SK-N-MC (cell line): ENCODE measurements at places on chromosomes 16 and 17.
A peak's percentile ranks its signal among the peaks of the same experiment; 100 is the strongest.

GRCh38 chr17:54863176-54863575 is 37.5 kb upstream of the TOM1L1 start:
- DNase-seq, result no peak

DNA sequence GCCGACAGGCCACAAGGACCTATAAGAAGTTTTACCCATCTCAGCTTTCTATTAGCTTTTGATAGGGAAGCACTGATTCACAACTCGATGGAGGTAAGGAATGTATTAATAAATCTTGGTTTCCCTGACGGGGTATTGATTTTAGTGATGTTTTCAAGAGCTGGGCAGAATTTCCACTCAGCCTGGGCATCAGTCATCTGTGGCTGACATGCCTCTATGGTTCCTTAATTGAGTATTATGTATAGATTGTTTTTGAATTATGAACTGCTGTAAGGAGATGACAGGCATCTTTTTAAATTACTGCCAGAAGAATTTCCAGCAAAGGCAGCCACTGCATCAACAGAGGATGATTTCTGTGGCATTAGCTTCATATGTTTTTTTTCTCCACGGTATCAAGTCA is 128.6 kb downstream of the CPPED1 start:
- no peak for DNase-seq

GRCh38 chr17:36545465-36546417 is 1.0 kb downstream of the GGNBP2 start:
- DNase-seq, result peak; percentile 77

GRCh38 chr17:263271-263670 is 81.8 kb upstream of the DOC2B start:
- no peak for DNase-seq

- DNase-seq, result no peak
Measured at GRCh38 chr16:81831722-81832126, 52.6 kb downstream of the PLCG2 start.

DNA sequence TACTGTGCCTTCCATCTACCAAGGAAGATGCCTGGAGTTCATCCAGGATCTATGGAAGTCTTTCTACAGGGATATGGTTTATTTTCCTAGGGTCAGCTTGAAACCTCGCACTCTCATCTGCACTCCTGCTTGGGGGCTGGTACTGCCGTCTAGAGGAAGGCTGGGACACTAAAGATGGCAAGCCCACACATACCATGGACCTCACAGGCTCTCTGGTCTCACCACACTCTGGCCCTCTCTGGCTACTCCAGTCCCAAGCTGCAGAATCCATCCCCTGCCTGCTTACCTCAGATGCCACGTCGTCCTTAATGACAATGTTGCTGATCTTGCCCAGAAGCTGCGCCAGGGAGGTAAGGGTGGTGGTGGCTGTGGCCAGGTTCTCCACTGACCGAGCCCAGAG is 2.1 kb upstream of the UNC119 start:
- DNase-seq, result no peak

DNA sequence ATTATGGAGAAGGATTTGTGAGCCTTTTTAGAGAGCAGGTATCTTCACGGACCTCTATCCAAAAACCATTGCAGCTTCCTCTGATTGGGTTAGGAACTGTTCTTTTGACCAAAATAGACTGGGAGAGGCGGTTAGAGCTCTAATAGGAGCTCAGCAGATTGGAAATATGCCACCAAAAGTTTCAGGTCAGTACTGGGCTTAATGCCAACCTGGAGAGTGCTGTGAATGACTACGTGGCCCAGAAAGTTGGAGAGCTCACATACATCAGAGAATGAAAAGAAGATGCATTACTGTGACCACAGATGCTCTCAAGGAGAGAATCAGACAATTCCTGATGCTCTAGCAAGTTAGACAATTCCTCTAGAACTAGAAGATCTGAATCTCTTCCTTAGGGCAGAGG is 86.5 kb downstream of the ABCA8 start:
- DNase-seq, result no peak

GRCh38 chr17:51275381-51275780 is 15.0 kb downstream of the UTP18 start:
- DNase-seq, result no peak

- no peak for DNase-seq
Measured at GRCh38 chr17:66115246-66115645, 76.7 kb downstream of the CEP112 start.

DNA sequence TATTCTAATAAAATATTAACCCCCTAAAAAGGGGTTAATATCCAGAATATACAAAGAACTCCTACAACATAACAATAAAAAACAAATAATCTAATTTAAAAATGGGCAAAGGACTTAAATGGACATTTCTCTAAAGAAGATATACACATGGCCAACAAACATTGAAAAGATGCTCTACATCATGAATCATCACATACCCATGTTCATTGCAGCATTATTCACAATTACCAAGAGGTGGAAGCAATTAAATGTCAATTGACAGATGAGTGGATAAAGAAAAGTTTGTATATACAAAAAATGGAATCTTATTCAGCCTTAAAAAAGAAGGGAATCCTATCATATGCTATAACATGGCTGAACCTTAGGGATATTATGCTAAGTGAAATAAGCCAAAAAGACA is 36.8 kb downstream of the CPD start:
- no peak for DNase-seq

- DNase-seq, result no peak
Measured at GRCh38 chr17:72710834-72711233, 381.7 kb downstream of the SLC39A11 start.

GRCh38 chr17:63735691-63736090 is 5.9 kb downstream of the STRADA start:
- DNase-seq, result no peak

DNA sequence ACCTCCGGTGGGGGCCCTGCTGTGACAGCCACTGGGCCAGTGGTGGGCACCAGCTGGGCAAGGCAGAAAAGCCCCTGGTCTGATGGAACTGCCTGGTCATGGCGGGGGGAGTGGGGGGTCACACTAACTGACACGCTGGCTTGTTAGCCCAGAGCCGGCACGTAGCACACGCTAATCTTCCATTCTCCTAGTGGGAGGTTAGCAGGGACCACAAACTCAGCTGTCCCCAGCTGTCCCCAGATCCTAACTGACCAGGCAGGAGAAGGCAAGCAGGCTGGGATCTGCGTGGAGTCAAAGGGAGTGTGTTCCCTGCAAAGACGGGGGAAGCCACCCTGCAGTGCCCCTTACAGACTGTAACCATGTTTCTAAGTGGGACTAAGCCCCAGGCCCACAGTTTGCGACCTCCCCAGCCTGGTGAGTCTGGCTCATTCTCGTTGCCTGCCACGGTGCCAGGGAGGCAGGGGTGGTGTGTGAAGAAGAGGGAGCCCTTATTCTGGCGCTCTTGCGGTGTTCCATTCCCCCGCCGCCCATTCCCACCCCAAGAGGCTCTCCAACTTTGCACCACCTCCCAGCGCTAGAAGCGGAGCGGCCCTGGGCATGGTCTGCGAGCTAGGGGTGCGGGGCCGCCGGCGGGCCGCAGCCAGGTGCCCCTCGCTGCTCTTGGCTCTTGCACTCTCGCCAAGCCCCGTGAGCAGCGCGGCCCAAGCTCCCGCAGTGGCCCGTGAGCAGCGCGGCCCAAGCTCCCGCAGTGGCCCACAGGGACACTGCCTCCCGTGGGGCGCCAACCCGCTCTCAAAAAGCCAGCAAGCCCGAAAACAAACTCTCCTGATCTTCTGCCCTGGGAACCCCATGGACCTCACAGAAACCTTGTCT is 12.1 kb upstream of the ZNF423 start:
- DNase-seq, result no peak

DNA sequence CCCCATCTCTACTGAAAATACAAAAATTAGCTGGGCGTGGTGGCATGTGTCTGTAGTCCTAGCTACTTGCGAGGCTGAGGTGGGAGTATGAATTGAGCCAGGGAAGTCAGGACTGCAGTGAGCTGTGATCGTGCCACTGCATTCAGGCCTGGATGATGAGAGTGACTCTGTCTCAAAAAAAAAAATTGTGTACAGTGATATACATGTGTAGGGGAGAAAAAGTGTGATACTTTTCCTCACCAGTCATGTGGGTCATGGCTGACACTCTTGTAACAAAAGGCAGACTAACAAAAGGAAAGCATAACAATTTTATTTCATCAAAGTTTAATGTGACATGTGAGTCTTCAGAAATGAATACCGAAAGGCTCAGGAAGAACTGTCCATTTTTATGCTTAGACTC is 2.0 kb upstream of the ABCC12 start:
- DNase-seq, result no peak

DNA sequence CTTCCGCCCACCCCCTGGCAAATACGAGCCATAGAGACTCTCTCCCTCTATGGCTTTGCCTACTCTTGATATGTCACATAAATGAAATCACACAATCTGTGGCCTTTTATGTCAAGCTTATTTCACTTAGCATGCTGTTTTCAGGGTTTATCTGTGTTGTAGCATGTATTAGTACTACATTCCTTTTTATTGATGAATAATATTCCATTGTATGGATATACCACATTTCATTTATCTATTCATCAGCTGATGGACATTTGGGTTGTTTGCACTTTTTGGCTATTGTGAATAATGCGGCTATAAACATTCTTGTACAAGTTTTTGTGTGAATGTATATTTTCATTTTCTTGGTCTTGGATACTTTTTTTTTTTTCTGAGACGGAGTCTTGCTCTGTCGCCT is 37.0 kb upstream of the DHX8 start:
- DNase-seq, result no peak

GRCh38 chr17:42512246-42512645 is 23.8 kb upstream of the NAGLU start:
- no peak for DNase-seq

DNA sequence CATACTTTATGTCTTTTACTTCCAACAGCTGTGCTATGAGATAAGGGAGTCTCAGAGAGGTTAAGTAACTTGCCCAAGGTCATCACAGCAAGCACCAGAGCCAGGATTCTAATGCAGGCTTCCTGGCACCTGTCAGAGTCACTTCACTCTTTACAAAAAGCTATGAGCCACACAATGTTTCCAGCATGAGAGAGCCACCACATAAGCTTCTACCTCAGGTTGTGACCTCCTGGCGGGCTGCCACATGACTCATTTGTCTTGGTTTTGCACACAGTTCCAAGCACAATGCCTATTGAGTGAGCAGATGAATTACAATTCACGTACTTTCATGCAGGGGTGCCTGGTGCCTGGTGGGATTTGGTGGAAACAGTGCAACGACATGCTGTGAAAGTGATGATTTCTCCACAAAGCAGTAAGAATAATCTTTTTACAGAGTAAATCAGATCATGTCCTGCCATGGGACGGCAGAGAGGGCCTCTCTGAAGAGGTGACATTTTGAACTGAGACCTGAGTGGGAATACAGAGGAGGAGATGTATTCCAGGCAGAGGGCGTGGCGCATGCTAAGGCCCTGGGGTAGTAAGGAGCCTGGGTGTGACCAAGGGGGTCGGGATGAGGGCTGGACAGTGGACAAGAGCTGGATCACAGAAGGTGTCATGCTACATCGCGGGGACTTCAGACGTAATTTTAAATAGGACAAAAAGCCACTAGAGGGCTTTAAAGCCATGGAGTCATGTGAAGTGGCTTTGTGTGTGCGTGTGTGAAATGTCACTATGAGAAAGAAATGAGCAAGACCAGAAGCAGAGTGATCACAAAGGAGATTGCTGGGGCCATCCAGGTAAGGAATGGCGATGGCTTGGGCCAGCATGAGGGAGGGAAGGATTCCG is 53.4 kb downstream of the CACNG3 start:
- no peak for DNase-seq

DNA sequence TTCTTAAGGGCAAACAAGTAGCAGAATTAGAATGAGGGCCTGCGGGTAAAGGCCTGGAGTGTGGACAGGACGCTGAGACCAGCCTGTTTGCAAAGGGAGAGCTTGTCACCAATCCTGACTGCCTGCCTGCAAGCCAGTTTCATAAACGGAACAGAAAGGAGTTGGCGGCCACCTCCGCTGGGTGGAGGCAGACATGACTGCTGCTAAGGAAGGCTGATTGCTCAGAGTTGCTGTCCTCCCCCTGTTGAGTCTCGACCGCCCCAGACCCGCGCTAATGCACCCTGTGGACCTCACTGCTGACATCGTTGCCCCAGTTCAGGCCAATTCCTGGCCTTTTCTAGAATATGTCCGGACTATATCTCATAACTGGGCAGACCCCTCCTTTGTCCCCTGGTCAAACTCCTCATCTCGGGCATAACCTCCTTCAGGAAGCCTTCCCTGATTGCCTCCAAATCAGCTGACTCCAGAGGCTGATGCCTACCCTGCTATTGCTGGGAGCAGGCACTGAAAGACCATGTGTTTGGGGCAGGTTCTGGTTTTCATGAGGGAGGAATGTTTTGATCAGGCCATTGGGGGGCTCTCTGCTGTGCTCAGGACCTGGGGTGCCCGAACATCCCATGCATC is 153.0 kb upstream of the CIBAR2 start:
- no peak for DNase-seq

DNA sequence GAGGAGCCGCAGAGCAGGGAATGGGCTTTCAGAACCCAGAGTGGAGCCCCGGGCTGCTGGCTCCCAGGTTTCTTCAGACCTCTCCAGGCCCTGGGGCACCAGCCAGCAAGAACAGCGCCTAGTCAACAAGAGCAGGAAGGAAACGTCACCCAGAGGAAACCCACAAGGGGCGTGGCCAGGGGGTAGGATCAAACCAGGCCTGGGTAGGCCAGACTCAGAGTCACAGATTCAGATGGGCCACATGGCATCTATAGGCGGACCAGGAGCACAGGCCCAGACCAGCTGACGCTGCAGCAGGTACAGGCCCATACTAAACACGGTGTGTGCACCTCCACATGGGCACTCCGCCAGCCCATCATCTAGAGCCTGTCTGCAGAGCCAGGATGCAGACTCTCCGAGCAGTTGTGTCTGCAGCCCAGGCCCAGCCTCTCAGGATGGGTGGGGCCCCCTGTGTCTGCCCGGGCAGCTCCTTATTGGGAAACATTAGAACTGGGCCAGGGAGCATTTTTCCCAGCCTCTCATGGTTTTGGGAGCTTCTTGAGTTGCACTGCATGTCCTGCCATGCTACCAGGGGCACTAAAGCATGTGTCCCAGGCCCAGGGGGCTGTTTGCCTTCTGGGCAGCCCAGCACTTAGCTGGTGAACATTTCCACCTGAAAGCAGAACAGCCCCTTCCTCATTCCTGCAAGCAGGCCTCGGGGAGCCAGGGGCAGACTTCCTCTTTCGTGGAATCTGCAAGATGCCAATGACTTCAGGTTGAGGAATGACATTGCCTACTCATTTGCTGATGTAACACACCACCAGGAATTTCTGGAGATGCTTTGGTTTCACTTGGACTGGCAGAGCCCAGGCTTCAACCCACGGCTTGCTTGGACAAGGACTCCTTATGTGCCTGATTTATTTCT is at the start of gene NLRP1:
Gene NLRP1, minus strand, starts transcription at position 127 of the 904 bp plus-strand sequence. CDS start 552 bp downstream, outside the sequence.
- DNase-seq, result peak; percentile 40

- no peak for DNase-seq
Measured at GRCh38 chr17:76188213-76189016, 47.4 kb upstream of the FOXJ1 start.

- no peak for DNase-seq
Measured at GRCh38 chr16:22151246-22151998, 10.9 kb upstream of the SDR42E2 start.

DNA sequence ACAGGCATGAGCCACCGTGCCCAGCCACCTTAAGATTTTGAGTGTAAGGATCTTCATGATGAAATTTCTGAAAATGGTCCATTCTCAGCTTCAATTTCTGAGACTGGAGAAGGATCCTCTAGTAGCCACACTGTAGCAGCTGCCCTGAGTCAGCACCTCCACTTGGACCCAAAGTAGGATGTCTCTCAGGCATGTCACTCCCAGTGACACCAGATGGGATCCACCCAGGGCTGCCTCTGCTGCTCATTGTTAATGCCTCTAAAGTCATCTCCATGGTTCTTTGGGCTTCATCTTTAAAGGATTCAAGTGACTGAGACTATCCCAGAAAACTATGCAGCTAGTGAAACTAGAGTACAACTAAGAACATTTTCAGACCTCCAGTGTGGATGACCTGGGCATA is 7.9 kb downstream of the PLD6 start:
- no peak for DNase-seq
